Endothelial cell of umbilical vein (primary cell): ENCODE measurements at places on chromosomes 7 and 10.

GRCh38 chr10:32253276-32253675 is 93.7 kb downstream of the EPC1 start:
- no peak for DNase-seq

DNA sequence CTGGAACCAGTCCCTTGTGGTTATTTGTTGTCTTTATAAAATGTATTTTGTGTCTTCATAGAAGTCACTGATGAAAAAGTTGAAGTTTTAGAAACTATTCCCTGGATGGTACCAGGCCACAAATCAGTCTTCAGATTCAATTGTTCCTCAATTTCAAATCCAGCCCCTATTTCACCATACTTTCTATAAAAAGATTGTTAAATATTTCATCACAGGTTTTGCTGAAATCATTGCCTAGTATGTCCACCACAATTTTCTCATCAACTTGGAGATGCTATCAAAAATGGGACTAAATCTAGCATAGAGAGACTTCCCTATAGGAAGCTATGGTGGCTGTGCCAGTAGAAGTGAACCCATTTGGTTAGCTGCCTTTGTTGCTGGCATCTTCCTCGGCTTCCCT is 118.5 kb downstream of the RAB18 start:
- no peak for DNase-seq

DNA sequence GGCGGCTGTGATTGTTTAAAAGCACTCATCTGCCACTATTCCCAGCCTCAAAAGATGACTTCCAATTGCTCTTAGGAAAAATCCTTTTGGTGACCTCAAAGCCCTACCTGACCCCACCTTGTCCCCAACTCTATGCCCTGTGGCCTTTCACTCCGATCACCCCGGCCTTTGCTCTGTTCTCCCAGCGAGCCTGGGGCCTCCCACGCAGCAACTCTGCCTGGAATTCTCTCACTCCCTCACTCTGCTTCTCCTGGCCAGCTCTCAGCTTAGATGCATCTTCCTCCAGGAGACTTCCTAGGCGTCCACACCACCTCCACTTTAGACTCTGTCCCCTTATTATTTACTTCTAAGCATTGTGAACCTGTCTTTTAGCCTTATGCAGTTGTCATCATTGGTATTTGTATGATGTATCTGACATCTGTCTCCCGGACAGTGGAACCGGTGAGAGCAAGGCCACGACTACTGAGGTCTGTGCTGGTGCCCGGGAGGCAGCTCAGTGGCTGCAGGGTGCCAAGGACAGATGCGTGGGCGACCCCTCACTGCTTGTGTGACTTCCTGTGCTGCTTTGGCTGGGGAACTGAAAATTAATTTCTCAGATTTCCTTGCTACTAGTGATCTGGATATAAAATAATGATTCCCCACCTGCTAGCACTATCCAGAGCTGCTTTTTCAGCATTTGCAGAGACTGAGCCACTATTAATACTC is 63.0 kb downstream of the PIP4K2A start:
- no peak for DNase-seq

DNA sequence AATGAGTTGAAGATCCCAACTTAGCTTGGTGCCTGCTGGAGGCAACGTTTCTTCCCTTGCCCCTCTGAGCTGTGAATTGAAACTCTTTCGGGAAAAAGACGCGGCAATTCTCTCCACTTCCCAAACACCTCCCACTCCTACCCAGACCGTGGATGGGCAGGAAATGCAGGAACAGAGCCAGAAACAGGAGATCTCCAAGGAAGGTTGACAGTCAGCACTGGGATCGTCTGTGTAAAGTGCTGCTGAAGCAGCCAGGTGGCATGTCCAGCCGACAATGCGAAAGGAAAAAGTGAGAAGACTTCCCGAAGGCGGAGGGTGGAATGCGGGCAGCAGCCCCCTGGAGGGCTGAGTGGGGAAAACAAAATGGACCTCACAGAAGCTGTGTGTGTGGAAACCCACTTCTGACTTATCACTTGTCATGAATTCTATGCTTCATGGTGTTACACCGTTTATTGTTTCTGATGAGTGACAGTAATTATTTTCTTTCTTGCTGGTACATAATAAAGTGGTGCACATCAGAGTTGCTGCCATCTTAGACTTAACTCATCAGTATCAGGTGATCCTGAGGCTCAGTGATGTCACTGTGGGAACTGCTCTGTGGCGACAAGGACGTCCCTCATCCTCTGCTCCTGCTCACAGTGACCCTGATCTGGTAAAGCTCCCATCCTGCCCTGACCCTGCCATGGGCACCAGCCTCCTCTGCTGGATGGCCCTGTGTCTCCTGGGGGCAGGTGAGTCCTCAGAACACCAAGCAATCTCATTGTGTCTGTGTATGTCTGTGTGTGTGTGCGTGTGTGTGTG is 220.5 kb upstream of the PRSS1 start:
- no peak for DNase-seq

DNA sequence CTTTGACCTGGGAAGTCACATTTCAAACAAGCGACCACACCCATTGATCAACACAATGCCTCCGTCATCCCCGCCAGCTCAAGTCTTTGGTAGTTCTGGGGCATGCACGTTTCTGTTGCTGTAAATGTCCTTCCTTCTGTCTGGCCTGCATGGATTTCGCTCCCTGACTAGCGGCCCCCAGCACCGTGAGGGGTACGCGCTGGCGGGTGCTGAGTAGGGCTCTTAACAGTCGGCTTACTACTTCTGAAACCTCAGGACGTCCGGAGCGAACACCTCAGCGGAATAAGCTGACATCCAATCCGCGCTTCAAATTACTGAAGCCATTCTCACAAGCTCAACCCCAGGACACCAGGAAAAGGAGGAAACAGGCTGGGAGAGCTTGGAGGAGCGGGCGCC is 505 bp downstream of the NUDCD3 start:
- DNase-seq = no peak

DNA sequence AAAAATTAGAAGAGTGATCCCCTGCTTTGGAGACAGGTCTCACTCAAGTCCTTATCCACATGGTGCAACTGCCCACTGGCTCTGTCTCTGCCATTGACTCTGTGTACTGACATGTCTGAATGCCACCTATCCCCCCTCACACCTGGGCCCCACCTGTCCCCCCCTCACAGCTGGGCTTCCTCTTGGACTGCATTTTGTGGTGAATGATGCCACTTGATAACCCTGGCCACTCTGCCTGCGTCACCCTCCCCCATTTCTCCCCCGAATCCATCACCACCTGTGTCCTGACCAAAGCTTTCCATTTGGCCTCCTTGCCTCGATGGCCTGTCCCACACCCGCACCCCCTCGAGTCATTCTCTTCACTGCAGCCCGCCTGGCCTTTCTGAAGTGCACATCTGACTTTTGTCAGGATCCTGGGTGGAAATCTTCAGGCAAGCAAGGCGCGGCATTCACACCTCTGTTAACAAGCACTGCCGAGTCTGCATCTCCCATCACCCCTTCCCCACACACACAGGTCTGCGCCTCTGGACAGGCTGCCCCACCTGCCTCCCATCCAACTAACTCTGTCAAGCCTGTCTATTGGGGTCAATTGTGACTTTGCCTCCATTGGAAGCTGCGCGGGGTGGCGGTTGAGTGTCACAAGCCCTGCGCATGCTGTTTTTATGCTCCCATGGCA is 175.3 kb upstream of the KLF14 start:
- no peak for DNase-seq

DNA sequence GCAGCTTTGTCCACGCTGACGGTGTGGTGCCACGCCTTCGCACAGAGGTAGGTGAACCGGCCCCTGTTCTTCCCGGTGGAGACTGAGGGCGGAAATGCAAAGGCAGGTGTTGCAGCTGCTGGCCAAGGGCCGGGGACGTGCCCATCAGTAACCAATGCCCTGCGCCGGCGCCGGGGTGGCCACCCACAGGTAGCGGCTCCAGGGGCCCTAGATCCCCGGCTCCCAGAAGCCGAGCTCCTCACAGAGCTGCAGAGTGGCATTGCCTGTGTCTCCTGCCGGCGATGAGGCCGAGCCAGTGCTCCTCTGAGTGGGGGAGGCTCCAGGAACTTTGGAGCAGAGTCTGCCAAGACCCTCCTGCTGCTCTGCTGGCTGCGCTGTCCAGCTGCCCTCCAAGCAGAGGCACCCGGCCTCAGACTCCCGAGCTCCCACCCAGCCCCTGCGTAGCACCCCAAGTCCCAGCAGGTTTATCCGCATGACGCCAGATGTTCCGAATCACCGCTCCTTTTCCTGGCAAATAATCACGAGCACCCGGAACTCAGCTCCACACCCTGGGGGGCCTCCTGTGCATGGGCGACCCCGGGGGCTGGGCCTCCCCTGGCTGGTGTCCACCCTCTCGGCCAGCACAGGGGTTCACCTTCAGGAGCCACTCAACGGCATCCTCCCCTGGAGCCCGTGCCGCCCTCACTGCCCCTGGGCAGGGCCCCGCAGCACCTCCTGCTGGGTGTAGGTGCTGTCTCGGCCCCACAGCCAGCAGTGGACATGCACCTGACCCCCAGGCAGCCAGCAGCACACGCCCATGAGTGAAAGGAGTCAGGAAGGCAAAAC is 22.1 kb downstream of the CFAP46 start:
- no peak for DNase-seq

- no peak for DNase-seq
Observed at GRCh38 chr7:2974093-2974819, 69.4 kb downstream of the CARD11 start.
